Erythroblast (primary cell): ENCODE measurements at places on chromosomes 13 and 19.

DNA sequence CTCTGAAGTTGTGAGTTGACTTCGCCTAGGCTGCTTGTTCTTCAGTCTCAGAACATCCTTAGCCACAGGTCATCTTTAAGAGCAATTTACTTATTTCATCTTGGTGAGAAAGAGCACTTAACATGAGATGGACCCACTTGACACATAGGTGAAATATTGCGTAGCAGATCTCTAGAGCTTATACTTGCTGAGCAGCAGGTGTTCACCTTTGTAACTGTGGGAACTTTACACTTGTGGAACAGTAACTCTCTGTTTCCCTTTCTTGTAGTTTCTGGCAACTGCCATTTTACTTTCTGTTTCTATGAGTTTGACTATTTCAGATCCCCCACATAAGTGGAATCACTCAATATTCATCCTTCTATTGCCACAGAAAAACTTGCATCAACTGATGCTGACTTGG lies 95.7 kb downstream of the SLC10A2 start:
- DNase-seq, result no peak

DNA sequence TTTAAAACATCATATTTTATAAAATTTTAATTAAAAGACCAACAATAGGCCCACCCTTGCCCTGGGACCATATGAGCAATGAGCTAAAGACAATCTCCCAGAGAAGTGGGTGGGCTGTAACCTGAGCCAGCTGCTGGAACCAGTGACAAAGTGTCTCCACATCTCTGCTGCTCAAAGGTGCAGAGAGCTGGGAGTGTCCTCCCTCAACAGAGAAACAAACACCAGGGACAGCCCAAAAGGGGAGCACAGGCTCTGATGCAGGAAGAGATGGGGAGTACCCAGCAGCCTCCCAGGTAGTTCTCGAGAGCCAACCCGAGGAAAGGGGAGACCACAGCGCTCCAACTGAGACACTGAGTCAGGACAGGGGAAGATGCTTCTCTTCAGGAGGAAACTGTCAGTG lies 39.1 kb downstream of the DOCK9 start:
- no peak for DNase-seq

GRCh38 chr13:34815526-34815925 lies 126.5 kb upstream of the NBEA start:
- DNase-seq, result no peak

DNA sequence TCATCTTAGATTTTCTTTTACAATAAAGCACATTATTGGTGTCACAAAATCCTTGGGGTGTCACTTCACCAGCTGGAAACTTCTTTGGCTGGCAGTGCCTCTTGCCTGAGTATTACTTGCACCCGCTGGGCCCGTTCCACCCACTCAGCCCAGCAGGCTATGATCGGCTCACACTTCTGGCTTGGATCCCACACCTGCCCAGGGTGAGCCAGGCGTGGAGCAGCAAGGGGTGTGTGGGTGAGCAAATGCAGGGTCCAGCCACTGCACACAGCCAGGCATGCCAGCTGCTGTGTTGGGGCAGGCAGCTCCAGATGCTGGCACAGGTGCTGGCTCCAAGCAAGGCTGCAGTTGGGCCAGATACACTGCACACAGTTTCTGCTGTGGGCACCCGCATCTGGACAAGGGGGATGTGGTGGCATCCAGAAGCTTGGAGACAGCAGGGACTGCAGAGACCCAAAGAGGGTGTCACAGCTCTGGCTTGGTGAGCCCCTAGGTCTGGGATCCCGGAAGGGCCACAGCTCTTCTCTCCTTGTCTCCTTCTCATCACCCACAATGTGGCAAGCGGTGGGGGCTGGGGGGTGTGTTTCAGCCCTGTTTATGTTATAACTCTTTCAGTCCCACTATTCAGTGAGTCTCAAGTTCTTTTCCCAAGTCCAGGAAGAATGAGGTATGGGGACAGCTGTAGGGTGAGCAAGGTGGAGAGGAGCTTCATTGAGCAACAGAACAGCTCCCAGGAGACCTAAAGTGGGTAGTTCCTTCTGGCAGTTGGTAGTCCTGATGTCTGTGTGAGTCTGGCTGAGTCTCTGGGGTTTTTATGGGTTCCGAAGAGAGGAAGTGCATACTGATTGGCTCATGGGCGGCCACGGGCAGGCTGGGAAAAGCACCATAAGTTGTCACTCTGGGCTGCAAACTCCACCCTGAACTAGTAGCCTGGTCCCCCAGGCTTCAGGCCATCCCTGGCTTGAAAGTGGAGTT lies 25.3 kb upstream of the TBC1D4 start:
- no peak for DNase-seq

DNA sequence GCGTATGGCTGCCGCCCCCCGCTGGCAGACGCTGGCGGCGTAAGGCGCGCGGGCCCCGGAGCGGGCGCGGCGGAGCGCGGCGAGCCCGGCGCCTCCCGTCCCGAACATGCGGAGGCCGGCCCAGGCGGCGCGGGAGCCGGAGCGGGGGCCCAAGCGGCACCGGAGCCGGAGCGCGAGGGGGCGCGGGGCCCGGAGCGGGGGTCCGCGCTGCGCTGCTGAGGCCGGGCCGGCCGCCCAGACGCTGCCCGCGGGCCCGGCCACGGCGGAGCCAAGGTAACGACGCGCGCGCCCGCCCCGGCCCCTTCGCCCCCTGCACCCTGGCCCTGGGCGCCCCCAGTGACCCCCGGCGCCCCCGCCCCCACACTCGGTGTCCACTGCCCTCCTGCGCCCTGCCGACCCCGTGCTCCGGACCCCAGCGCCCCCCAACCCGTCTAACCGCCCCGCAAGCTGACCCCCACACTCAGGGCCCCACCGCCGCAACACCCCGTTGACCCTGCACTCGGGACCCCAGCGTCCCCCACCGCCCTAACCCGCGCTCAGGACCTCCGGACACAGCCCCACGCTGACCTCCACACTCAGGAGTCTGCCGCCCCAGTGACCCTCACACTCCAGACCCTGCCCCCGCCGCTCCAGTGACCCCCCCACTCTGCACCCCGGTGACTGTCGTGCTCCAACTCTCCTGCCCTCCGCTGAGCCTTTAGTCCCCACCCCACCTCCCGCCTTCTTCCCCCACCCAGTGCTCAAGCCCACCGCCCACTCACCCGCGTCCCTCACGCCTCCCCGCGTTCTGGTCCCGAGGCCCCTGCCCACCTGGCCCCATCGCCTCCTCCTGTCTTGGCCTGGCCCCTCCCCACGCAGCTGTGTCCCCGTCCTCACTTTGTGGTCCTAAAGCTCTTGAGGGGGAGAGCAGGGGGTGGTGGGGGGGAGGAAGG lies at the start of gene CSNK1G2:
TSS of gene CSNK1G2 (plus strand) at position 27 of the 932 bp plus-strand sequence. CDS start 28,601 bp downstream, outside the sequence.
- DNase-seq, result peak; percentile 68

DNA sequence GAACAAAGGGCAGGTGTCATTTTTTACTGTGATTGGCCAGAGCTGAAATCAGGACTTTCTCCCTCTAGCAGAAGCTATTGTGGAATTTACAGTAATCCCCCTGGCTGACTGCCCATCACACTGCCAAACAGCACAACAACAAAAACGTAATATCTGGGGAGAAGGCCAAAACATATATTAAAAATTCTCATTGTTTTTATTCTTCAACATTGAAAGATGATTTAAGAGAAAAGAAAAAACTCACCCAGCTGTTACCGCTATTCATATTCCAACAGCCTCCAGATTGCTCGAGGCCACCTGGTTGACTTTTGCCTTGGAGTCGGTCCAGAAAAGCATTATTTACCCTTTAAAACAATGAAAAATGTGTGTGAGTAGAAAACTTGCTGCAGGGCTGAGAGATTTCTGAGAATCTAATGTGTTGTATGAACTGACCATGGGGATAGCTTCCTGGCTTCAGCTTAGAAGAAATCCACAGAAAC lies 97.2 kb downstream of the EPSTI1 start:
- DNase-seq, result no peak
